ENCODE measurements at places on chromosomes 3 and 15. TPM values are rescaled to one million over a fixed set of nuclear protein-coding genes. Genes with fewer than 3 reads are reported as not detected.
A peak's percentile ranks its signal among the peaks of the same experiment; 100 is the strongest.

DNA sequence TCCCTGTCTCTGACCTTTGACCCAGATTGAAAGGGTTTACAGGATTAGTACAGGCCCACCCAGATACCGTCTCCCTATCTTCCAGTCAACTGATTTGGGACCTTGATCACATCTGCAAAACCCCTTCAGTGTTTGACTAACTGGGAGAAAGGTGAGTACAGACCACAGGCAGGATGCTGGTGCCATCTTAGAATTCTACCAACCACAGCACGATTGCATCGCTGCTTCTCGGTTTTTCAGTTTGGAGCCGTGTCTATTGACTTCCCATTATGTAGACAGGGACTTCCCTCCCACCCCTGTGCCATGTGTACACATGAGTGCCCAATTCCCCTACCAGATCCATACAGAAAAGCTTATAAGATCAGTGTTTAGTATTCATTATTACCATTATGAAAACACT lies 6.6 kb upstream of the KLF13 start:
- H3K27me3 ChIP-seq: no peaks in the 10 kb centered on the region
- no peak overlapping the region for H3K27ac ChIP-seq
- peaks cover 9% of the 10 kb centered on the region for H3K4me1 ChIP-seq
- H3K36me3 ChIP-seq: no peaks in the 10 kb centered on the region
- DNase-seq: no peak
- H3K4me3 ChIP-seq: no peak overlapping the region

DNA sequence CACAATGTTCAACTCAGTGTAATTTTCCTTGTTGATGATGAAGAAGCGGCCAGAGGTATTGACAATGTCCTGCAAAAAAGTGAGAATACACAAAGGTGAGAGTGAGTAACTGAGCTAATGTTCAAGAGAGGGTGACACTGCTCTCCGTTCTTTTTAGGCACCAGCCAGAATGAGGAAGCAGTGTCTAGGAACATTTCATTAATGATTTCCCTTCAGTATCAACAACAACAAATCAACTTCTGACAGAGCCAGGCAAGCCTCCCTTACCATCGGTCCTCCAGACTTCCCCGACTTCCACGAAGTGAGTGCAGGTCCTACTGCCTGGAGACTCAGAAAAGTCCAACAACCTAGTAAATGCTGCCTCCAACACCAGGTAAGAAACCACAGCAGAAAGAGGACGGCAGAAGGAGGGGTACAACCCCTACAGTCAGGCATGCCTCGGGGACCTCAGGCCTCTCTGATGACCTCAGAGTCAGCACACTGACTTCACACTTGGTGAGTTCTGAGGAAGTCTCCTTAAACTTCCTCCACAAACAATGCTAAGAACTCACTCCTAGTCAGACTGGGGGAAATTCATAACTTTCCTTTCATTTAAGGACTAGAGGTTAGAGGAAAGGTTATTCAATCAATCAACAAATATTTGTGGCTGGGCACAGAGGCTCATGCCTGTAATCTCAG lies 62.7 kb downstream of the NPTN start:
- H3K27ac ChIP-seq: no peak overlapping the region
- H3K36me3 ChIP-seq: peaks cover 10% of the 10 kb centered on the region
- no peak overlapping the region for H3K4me3 ChIP-seq
- no peaks in the 10 kb centered on the region for H3K27me3 ChIP-seq

DNA sequence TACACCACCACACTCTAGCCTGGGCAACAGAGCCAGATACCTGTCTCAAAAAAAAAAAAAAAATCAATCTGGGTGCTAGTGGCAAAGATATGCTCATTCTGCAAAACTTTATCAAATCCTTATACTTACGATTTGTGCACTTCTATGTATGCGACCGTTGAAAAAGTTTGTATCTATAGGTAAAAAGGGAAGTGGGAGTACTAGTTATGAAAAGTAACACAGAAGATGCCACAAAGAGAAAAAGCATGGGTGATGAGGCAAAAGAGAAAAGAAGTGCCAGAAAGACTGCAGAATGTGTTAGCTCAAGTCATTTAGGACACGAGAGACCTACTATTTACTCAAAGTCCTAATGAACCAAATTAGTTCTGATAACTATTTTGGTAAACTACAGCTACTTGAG lies 407.8 kb downstream of the SHQ1 start:
- H3K36me3 ChIP-seq: no peaks in the 10 kb centered on the region
- H3K27me3 ChIP-seq: no peaks in the 10 kb centered on the region
- peaks cover 16% of the 10 kb centered on the region for H3K4me1 ChIP-seq
- H3K27ac ChIP-seq: no peak overlapping the region
- no peak overlapping the region for H3K4me3 ChIP-seq

GRCh38 chr15:27426805-27427204 lies 455.8 kb downstream of the GABRG3 start:
- no peaks in the 10 kb centered on the region for H3K4me1 ChIP-seq
- H3K36me3 ChIP-seq: no peaks in the 10 kb centered on the region
- DNase-seq: no peak
- no peak overlapping the region for H3K27ac ChIP-seq

GRCh38 chr3:65733459-65733858 lies 305.3 kb downstream of the MAGI1 start:
- DNase-seq: no peak
- no peak overlapping the region for H3K4me3 ChIP-seq
- H3K27ac ChIP-seq: no peak overlapping the region

- no peaks in the 10 kb centered on the region for H3K27me3 ChIP-seq
- H3K36me3 ChIP-seq: no peaks in the 10 kb centered on the region
- H3K27ac ChIP-seq: no peak overlapping the region
- no peaks in the 10 kb centered on the region for H3K4me1 ChIP-seq
Observed at GRCh38 chr3:94185753-94186152, 122.9 kb downstream of the NSUN3 start.

- H3K4me1 ChIP-seq: peaks cover 26% of the 10 kb centered on the region
- no peaks in the 10 kb centered on the region for H3K36me3 ChIP-seq
- DNase-seq: peak; percentile 38
- no peaks in the 10 kb centered on the region for H3K27me3 ChIP-seq
- H3K4me3 ChIP-seq: peak overlapping the region; percentile 69
Observed at GRCh38 chr3:142447301-142447851, 461 bp downstream of the XRN1 start.

DNA sequence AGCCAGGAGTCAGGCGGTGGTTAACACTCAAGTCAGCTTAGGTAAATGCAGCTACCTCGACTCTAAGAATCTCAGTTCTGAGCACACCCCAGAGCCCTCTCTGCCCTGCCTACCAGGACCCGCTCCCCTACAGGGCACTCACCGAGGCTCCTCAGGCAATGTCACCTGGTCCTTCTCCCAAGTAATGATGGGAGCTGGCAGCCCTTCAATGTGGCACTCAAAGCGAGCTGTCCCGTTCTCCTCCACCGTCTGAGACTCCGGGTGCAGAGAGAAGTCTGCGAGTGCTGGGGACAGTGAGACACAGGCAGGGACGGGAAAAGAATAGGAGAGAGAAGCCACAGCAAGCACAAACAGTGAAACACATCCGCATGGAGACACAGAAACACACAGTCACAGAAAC lies 12.7 kb downstream of the IGDCC4 start:
- H3K27me3 ChIP-seq: no peaks in the 10 kb centered on the region
- no peak for DNase-seq
- H3K4me1 ChIP-seq: peaks cover 15% of the 10 kb centered on the region
- no peak overlapping the region for H3K27ac ChIP-seq
- no peaks in the 10 kb centered on the region for H3K36me3 ChIP-seq

- no peaks in the 10 kb centered on the region for H3K27me3 ChIP-seq
- peaks cover 15% of the 10 kb centered on the region for H3K4me1 ChIP-seq
- no peaks in the 10 kb centered on the region for H3K36me3 ChIP-seq
- no peak overlapping the region for H3K4me3 ChIP-seq
- peak; percentile 17 for DNase-seq
Observed at GRCh38 chr3:186492385-186492984, 51.7 kb downstream of the CRYGS start.

DNA sequence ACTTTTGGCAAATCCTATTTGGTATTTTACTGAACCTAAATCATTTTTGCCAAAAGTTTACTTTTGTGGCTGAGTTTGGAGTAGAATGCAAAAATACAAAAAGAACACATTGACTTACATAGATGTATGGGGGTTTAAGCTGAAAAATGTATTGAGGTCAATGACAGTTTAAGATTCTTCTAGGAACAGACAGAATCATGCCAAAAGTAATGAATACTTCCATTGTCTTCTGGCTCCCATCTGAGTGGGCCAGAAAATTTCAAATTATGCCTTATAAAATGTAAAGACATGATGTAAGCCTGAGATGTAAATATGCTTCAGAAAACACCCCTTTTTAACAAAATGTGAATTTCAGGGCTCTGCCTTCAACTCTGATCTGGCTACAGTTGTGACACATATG lies 375.1 kb upstream of the DPH6 start:
- no peaks in the 10 kb centered on the region for H3K4me1 ChIP-seq
- H3K4me3 ChIP-seq: no peak overlapping the region
- H3K36me3 ChIP-seq: no peaks in the 10 kb centered on the region
- no peak overlapping the region for H3K27ac ChIP-seq

DNA sequence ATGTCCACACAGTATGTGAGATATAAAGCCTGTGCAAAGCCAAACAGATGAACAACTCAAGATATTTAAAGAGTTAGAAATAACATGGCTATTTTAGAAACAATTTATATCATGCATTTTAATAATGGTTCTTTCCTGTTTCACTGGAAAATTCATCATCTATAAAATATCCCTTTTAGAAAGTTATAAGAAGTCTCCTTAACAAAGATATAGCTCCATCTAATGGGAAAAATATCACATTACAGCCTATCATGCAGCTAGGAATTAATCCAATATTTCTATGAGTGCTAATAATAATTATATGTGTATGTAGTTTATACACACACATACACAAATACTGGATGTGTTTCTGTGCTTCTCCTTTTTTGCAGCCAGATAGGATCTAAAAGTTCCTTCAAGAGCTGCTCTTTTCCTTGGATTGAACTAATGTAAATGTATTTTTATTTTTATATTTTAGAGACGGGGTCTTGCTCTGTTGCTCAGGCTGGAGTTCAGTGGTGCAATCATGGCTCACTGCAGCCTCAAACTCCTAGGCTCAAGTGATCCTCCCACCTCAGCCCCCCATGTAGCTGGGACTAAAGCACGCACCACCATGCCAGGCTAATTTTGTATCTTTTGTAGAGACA lies 21.6 kb downstream of the RPL22L1 start:
- no peaks in the 10 kb centered on the region for H3K36me3 ChIP-seq
- H3K27ac ChIP-seq: no peak overlapping the region
- H3K27me3 ChIP-seq: no peaks in the 10 kb centered on the region
- no peak overlapping the region for H3K4me3 ChIP-seq
- no peak for DNase-seq
- H3K4me1 ChIP-seq: no peaks in the 10 kb centered on the region

- H3K4me1 ChIP-seq: no peaks in the 10 kb centered on the region
- no peak overlapping the region for H3K27ac ChIP-seq
- no peaks in the 10 kb centered on the region for H3K36me3 ChIP-seq
- H3K4me3 ChIP-seq: no peak overlapping the region
- no peak for DNase-seq
Observed at GRCh38 chr3:8756671-8757070, 12.7 kb downstream of the OXTR start.

- H3K36me3 ChIP-seq: no peaks in the 10 kb centered on the region
- no peak overlapping the region for H3K4me3 ChIP-seq
- H3K4me1 ChIP-seq: no peaks in the 10 kb centered on the region
- H3K27ac ChIP-seq: no peak overlapping the region
- DNase-seq: no peak
Observed at GRCh38 chr3:56086355-56086754, 381.9 kb downstream of the ERC2 start.

GRCh38 chr3:243356-243725 lies 46.8 kb downstream of the CHL1 start:
- no peaks in the 10 kb centered on the region for H3K4me1 ChIP-seq
- H3K36me3 ChIP-seq: no peaks in the 10 kb centered on the region
- no peak for DNase-seq
- H3K27me3 ChIP-seq: no peaks in the 10 kb centered on the region
- H3K4me3 ChIP-seq: no peak overlapping the region

GRCh38 chr3:23994244-23994569 lies 49.1 kb downstream of the NR1D2 start:
- no peak overlapping the region for H3K27ac ChIP-seq
- no peaks in the 10 kb centered on the region for H3K36me3 ChIP-seq
- no peaks in the 10 kb centered on the region for H3K27me3 ChIP-seq

DNA sequence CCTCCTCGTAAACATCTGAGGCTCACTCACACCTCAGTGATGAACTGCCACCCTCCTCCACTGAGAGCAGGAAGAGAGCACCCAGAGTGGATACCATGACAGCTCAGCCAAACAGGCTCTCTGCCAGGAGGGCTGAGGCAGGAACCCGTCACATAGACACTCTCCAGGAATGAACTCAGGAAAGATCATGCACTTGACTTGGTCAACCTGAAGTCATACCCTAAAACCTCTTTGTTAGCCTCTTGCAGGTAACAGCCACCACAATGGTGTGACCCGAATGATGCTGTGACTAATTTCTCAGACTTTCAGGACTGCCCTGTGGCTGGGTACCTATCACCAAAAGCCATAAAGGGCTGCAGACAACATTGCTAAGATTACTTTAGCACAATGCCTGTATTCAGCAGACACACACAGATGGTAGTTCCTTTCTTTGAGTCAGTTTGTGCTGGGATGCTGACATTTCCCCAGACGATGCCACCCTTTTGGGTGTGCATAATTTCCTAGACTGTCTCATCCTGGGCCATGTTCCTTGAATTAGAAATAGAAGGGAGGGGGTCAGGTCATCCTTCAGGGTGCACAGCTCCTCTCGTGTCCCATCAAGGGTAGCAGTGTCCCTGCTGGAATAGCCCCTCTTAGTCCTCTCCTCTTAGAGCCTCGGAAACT lies 30.3 kb downstream of the CX3CR1 start:
- H3K4me3 ChIP-seq: no peak overlapping the region
- no peaks in the 10 kb centered on the region for H3K36me3 ChIP-seq
- H3K4me1 ChIP-seq: no peaks in the 10 kb centered on the region
- no peak overlapping the region for H3K27ac ChIP-seq
- no peaks in the 10 kb centered on the region for H3K27me3 ChIP-seq

DNA sequence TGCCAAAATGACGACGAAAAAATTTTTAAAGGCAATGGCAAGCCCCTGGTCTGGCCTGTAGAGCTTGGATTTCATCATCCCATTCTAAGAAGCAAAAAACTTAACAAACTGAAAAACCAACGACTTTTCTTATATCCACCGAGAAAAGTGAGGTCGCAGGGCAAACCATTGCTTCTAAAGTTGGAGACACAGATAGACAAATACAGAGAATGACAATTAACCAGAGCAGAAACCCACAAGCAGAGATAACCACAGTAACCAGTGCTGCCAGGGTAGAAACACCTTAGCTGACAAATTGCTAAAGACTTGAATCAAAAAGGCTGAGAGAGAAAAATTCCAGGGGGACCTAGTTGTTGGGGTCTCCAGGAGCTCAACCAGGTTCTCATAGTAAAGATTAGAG lies 386.5 kb upstream of the SGO1 start:
- no peaks in the 10 kb centered on the region for H3K27me3 ChIP-seq
- H3K4me1 ChIP-seq: no peaks in the 10 kb centered on the region
- no peaks in the 10 kb centered on the region for H3K36me3 ChIP-seq
- H3K27ac ChIP-seq: no peak overlapping the region

GRCh38 chr3:135652388-135652787 lies 313.1 kb upstream of the PPP2R3A start:
- no peak overlapping the region for H3K27ac ChIP-seq
- H3K4me3 ChIP-seq: no peak overlapping the region
- DNase-seq: no peak
- no peaks in the 10 kb centered on the region for H3K4me1 ChIP-seq
- no peaks in the 10 kb centered on the region for H3K27me3 ChIP-seq

PP2D1 gene
- not detected for total RNA-seq

MYH15 gene
- total RNA-seq: not detected

EOGT gene
- 9.9 TPM for total RNA-seq

CYP8B1 gene
- not detected for total RNA-seq

ERC2 gene
- total RNA-seq: 4.0 TPM

PARP14 gene
- total RNA-seq: 31.9 TPM

BCL6 gene
- 45.7 TPM for total RNA-seq

ARL8B gene
- total RNA-seq: 21.0 TPM

MESP2 gene
- not detected for total RNA-seq

Data from body of pancreas (tissue), 4 donors.